ENCODE measurements at places on chromosomes 11 and 22. TPM values are rescaled to one million over a fixed set of nuclear protein-coding genes. Genes with fewer than 3 reads are reported as not detected.

DNA sequence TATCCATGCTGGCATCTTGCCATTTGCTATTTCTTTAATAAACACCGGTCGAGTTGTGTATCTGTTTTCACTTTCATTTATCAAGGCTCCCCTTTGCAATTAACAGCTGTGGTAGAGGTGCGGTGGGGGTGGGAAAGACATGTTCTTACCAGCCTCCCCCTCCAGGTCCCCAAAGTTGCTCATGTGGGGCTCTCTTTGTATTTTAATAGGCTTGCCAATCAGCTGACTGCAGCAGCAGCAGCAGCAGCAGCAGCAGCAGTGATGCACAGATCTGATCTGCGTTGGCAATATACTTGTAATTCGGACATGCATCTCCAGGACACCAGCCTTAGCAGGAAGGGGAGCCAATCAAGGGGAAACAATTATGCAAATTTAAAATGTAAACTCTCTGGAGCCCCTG is 40.3 kb upstream of the E2F8 start:
- no peak for DNase-seq
- H3K27me3 ChIP-seq = no peaks in the 10 kb centered on the region
- H3K27ac ChIP-seq = no peak overlapping the region
- H3K36me3 ChIP-seq = no peaks in the 10 kb centered on the region

DNA sequence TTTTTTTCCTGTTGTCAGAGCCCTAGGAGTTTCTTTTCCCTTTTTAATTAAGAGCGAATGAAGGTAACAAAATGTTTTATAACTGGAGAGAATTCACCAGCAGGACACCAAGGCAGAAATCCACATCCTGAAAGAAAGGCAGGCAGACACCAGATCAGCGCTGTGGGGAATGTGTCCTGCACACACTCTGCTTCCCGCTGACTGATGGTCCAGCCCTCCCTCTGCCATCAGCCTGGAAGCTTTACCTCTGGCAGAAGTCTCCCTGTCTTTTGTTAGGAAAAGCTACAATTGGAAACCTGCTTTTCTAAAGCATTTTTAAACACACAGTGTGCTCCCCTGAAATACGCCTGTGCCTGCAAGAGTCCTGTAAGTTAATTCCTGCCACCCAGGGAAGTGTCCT is 638.5 kb downstream of the NTM start:
- no peaks in the 10 kb centered on the region for H3K27me3 ChIP-seq
- H3K4me3 ChIP-seq = no peak overlapping the region
- H3K27ac ChIP-seq = no peak overlapping the region
- DNase-seq = no peak

- peaks cover 13% of the 10 kb centered on the region for H3K36me3 ChIP-seq
- H3K27me3 ChIP-seq = no peaks in the 10 kb centered on the region
- H3K27ac ChIP-seq = no peak overlapping the region
- DNase-seq = no peak
- H3K4me3 ChIP-seq = no peak overlapping the region
- H3K4me1 ChIP-seq = peaks cover 23% of the 10 kb centered on the region
Measured at GRCh38 chr11:118533769-118534729, 3.1 kb downstream of the TMEM25 start.

KLHDC7B gene
- total RNA-seq = 0.42 TPM

GRCh38 chr11:98069861-98070260 is 950.9 kb upstream of the CNTN5 start:
- H3K4me3 ChIP-seq = no peak overlapping the region
- no peaks in the 10 kb centered on the region for H3K27me3 ChIP-seq
- no peak overlapping the region for H3K27ac ChIP-seq

- no peaks in the 10 kb centered on the region for H3K27me3 ChIP-seq
- no peak for DNase-seq
- H3K27ac ChIP-seq = no peak overlapping the region
- peaks cover 48% of the 10 kb centered on the region for H3K4me1 ChIP-seq
- H3K4me3 ChIP-seq = no peak overlapping the region
Measured at GRCh38 chr11:72138821-72139390, 3.4 kb downstream of the FOLR3 start.

DNA sequence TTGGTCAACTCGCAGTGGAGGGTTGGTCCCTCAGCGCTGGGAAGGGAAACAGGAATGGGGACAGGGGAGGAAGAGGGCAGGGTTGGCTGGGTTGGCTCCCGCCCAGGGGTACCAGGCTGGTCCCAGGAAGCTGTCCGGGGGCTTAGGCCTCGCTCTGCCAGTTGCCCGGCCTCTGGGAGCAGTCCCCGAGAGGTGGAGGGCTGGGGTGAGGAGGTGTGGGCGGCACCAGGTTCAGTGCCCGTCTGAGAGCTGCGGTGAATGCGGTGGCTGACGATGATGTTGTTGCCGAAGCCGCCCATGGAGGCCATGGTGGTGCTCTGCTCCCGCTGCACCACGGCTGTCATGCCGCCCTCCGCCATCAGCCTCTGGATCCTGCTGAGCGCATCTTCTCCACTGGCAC is 6.0 kb upstream of the CHRM4 start:
- H3K36me3 ChIP-seq = no peaks in the 10 kb centered on the region
- H3K4me3 ChIP-seq = no peak overlapping the region
- no peak for DNase-seq
- peaks cover 4% of the 10 kb centered on the region for H3K4me1 ChIP-seq
- no peaks in the 10 kb centered on the region for H3K27me3 ChIP-seq

- H3K36me3 ChIP-seq = no peaks in the 10 kb centered on the region
- DNase-seq = no peak
- H3K4me3 ChIP-seq = no peak overlapping the region
- H3K4me1 ChIP-seq = no peaks in the 10 kb centered on the region
- H3K27ac ChIP-seq = peak overlapping the region; percentile 7
Measured at GRCh38 chr11:26676641-26677040, 45.2 kb downstream of the SLC5A12 start.
